ENCODE measurements at places on chromosomes 4 and X.

DNA sequence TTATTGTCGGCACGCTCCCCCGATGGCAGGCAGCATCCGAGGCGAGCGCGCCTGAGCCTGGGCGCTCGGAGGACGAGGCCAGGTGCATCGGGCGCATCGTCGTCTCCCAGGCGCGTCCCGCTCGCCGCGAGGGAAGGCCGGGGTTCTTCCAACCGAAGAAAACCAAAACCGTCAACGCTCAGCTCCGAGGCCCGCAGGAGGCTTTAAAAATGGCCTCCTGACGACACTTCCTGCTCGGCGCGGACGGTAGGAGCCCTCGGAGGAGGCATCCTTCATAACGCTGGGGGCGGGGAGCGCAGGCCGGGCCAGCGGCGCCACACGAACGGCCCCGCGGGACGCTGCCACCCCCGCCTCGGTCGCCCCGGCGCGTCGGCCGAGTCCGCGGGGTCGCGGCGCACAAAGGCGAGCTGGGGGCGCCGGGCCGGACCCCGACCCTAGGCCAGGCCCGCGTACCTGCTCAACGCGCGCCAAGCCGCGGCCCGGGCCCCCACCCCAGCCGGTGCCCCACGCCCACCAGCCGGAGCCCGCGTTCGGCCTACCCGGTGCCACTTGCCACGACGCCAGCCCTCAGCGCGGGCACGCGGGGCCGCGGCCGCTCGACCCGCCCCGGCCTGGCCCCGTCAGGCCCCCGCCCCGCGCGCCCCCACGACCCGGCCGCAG, 501 bp downstream of the ZNF518B start:
- peak; percentile 67 for DNase-seq

DNA sequence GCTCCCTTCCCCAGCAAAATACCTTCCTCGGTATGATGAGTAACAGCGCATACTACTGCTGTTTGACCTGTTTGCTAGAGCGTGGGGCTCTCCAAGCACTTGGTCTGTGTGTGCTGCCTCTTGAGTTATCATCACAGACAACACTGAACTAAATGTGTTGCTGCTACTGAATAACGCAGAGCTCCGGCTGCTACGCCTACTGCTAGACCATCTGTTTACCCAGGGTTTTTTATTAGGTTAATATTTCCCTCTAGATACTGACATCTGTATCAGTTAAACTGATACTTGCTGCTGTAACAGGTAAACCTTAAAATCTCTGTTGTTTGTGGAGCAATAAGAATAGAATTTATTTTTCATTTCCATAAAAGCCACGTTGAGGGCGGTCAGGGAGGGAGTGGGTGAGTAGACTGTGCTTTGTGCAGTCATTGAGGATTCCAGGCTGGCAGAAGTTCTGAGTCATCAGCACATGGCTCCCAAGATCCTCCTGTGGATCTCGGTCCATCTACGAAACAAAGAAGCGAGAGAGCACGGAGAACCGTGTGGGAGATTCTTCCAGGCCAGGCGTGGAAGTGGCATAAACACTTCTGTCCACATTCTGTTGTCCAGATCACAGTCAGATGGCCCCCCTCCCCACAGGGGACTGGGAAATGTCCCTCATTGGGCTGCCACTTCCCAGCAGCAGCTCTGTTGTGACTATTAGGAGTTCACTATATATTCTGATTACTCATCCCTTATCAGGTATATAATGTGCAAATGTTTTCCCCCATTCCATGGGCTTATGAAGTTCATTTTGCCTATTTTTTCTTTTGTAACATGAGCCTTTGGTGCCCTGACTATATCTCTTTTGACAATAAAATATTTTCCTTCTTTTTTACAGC, 14.1 kb downstream of the GRK4 start:
- peak; percentile 24 for DNase-seq

DNA sequence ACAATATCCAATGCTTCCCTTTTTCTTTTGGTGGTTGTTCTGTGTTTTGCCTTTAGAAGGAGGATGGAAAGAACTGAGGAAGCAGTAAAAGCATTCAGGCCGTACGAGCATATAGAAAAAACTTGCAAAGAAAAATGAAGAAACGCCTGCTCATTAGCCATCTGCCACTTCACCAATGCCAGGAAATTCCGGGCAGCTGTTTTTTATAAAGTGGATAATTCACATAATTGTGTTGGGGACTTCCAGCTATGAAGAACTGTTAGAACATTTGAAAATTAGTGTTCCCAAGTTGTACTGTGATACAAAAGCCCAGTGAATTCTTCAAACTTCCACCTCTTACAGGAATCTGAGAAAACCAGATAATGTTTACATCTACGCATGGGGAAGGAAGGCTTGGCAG, 11.7 kb downstream of the RELL1 start:
- no peak for DNase-seq

- no peak for DNase-seq
Measured at GRCh38 chrX:83469551-83469950, 38.5 kb upstream of the POU3F4 start.

DNA sequence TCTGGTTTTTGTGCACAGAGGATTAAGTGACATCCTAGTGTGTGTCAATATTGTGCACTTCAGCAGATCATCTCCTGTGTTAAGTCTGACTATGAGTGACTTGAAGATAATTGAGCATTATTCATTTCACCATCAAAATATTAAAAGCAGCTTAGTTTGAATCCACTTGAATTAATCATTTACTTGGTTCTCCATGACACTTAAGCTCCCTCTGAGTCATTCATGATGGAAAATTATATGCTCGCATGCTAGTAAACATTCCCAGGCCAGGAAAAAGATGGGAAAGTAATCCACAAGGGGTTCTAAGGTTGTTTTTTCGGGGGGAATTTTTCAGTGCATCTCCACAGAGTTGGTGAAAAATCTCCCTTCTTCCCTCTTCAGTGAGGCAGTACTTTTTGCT, 97.2 kb upstream of the EOLA2 start:
- DNase-seq, result peak; percentile 48

GRCh38 chrX:129360175-129360574, 163.1 kb downstream of the SMARCA1 start:
- peak; percentile 20 for DNase-seq

DNA sequence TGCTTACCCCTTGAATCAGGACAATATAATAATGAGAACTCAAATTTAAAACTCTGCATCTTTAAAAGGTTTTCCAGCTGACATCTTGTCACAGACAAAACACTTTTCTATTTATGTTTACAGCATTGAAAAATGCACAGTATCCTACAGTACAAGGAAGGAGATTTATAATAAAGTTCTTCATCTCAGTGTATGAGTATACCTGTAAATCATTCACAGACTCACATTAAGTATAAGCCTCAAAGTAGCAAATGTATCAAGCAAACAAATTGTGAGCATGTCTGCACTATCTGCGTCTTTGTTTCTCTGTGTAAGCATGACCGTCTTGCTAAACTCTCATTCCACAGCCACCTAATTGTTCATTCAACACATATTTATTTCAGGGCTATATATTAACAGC, 52.8 kb downstream of the PPP1R2C start:
- DNase-seq, result no peak

GRCh38 chr4:112327965-112328733, 31.0 kb downstream of the ALPK1 start:
- DNase-seq, result peak; percentile 49

DNA sequence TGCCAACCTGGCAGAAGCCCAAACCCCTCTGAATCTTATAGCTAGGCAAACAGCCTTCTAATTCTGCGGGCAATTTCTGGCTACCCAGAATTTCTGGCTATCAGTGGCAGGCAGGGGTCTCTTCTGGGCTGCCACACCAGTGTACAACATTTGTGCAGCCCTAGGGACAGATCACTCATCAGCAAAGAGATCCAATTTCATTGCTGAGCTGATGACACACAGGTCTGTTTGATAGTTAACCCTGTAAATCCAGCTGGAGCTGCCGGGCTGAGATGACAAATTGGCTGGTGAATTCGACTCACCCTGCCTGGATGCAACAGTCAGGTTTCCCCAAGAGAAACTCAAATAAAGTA, 2.4 kb downstream of the MID1 start:
- peak; percentile 60 for DNase-seq

DNA sequence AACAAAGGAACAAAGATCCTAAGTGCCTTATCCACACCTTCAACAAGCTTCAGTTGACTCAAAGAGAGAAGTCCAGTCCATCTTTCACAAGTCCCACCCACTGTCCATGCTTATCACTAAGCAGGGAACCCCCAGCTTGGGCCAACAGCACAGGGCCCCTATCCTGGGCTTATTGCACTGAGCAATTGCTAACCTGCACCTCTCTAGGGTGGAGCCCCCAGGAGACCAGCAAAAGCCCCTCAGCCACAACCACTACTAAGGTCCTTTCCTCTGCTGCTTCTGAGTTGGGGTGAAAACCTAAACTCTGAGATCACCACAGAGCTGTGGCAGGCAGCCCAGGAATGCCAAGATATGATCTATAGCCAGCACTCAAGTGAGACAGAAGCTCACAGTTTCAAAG, 96.7 kb upstream of the PBDC1 start:
- no peak for DNase-seq

- no peak for DNase-seq
Measured at GRCh38 chr4:53364624-53365023, 1.2 kb downstream of the SCFD2 start.

GRCh38 chr4:140602714-140603113, 34.0 kb upstream of the UCP1 start:
- no peak for DNase-seq

DNA sequence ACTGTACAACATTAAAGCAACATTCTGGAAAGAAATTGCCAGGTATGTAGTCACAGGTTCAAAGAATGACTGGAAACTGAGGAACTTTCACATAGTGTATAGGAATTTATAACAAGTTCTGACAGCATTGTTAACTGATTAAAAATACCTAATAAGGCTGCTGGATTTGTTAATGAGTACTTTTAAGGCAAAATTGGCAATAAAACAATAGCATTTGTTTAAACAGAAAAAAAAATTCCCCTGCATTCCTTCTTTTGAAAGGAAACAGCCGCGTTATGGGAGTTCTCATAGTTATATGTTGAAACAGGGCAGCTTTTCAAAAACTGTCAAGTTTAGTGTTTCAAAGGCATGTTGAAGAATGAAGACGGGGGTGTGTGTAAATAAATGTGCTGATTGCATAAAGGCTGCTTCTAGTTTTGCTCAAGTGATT, 282.5 kb upstream of the FAT1 start:
- DNase-seq, result peak; percentile 53

- peak; percentile 97 for DNase-seq
Measured at GRCh38 chr4:118989098-118990080, 100.7 kb downstream of the SYNPO2 start.

DNA sequence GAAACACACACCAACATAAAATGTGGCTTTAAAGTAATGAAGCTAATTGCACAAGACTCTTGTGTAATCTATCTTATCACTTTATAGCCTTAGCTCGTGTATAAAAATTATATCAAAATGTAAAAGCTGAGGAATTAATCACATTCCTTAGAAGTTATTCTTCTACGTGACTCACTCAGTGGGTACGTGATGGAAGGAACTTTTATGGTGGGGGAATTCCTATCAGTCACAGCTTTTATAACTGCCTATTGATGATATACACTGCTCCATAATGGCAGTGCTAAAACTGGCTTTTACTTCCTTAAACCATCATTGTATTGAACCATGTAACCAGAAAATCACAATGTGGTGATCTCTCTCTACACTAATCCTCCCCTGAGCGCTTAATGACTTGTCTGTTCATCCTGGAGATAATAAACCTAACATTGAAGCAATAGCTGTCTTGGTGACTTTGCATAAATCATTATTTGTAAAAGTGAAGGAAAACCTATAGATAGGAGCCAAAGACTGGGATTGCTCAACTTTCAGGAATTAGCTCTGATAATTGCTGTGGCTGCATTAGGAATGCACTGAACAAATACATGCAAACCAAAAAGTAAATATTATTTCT, 276.7 kb downstream of the GBA3 start:
- DNase-seq, result peak; percentile 92

- DNase-seq, result peak; percentile 92
Measured at GRCh38 chr4:128358231-128358912, 70.8 kb upstream of the PGRMC2 start.

DNA sequence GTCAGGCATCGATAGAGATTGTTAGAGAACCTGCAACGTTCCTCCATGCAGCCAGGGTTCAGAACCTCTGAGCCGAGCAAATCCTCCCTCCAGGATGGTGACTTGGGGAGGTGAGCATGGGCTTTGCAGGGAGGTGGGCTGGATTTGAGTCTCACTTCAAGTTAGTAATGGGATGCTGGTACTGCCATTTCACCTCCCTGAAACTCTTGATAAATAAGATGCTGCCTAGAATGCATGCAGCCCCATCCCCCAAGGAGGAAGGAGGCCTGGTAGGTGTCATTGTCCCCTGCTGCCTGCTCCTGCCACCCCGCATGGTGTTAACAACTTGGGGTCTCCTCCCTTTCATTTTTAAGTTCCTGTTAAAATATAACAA, 35.7 kb upstream of the SLC2A9 start:
- DNase-seq, result no peak

DNA sequence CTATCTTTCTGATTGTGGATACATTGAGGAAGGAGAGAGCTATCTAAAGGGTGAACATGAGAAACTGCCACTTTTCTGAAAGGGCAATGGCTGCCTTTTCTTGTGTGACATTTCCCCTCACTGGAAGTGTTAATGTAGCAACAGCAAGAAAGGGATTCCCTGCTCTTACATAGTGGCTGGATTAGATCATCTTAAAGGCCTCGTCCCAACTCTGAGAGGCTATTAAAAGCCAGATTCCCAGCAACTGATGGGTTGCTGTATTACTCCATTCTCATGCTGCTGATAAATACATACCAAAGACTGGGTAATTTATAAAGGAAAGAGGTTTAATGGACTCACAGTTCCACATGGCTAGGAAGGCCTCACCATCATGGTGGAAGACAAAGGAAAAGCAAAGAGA, 33.7 kb upstream of the ADH7 start:
- no peak for DNase-seq

DNA sequence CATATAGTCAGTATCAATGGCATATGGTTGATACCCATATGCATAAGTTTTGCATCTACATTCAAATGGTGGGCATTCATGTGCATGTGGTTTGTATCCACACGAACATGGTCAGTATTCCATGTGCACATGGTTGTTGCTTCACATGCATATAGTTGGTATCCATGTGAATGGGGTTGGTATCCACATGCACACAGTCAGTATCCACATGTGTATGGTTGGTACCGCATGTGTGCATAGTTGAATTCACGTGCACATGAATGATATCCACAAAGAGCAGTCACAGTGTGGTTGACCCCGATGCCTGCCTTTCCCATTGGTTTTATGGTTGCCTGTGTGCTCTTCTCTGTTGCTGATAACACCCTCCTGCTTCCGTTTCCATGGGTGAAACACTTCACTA, 427.9 kb downstream of the STIM2 start:
- DNase-seq, result no peak

Measured in fibroblast of skin of right quadriceps (primary cell).